SK-N-MC (cell line): ENCODE measurements at places on chromosomes 6 and 20.

- DNase-seq = peak; percentile 14
These were observed 80.2 kb downstream of the LRRC1 start for GRCh38 chr6:53874964-53875363.

DNA sequence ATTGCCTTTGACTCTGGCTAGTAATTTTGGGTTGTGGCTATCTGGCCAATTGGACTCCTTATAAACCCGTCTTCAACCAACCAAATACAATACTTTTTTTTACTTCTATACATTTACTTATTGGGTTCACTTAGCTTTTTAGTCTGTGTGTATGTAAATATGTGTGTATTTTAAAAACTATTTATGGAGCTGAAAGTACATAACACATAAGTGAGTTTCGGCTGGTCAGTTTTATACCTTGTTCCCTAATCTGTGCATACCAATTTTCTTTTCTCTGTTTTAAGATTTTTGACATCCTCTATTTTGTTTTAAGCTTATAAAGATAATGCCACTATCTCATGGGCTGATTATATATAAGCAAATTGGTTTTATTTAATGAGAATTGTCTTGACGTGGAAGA is 129.5 kb downstream of the LRRC1 start:
- no peak for DNase-seq

GRCh38 chr6:66065313-66065712 is 358.3 kb upstream of the EYS start:
- DNase-seq = no peak

- no peak for DNase-seq
These were observed 536.3 kb downstream of the CDH26 start for GRCh38 chr20:60494476-60494875.

- DNase-seq = peak; percentile 28
These were observed 26.9 kb upstream of the EYA4 start for GRCh38 chr6:133214267-133214666.
